Mesenchymal stem cell (in vitro differentiated cells and primary cell): ENCODE measurements at places on chromosomes 11 and 22.
A peak's percentile ranks its signal among the peaks of the same experiment; 100 is the strongest.

DNA sequence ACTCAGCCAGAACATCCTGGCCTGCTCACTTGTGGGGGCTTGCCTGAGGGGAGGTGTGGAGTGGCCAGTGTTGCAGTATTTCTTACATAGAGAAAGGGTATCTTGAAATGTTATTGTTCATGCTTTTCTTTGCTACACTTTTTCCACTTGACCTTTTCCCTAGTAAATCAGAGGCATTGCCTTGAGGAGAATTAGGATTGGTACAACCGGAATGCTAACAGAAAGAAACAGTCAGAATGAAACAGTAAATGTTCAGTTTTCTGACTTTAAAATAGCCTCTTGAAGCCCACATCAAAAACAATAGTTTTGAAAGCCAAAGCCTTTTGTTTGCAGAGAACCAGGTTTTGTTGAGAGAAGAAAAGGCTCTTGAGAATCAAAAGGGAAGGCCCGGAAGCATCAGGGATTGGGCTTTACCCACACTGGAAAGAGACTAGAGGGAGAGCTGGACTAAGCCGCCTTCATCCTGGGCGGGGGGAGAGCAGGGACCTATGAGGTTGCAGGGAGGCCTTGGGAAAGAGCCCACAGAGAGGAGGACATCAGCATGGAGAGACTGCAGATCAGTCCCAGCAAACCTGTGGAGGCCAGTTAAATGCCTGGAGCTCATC, 12.4 kb downstream of the ADM start:
- H3K4me3 ChIP-seq = no peak overlapping the region
- no peak for DNase-seq
- H3K36me3 ChIP-seq = no peaks in the 10 kb centered on the region
- peaks cover 4% of the 10 kb centered on the region for H3K4me1 ChIP-seq

- DNase-seq = no peak
- no peaks in the 10 kb centered on the region for H3K36me3 ChIP-seq
- no peaks in the 10 kb centered on the region for H3K27me3 ChIP-seq
- H3K4me3 ChIP-seq = no peak overlapping the region
Observed at GRCh38 chr11:61061081-61061826, 41.0 kb upstream of the CD5 start.

- H3K36me3 ChIP-seq = peaks cover 86% of the 10 kb centered on the region
- no peaks in the 10 kb centered on the region for H3K27me3 ChIP-seq
- H3K4me3 ChIP-seq = no peak overlapping the region
Observed at GRCh38 chr11:63910675-63911074, 6.3 kb downstream of the RCOR2 start.

- peaks cover 2% of the 10 kb centered on the region for H3K4me1 ChIP-seq
- no peak overlapping the region for H3K27ac ChIP-seq
- no peak for DNase-seq
Observed at GRCh38 chr11:131612533-131612932, 242.1 kb downstream of the NTM start.

GRCh38 chr11:109783840-109784239, 309.4 kb upstream of the ZC3H12C start:
- no peak for DNase-seq
- no peaks in the 10 kb centered on the region for H3K36me3 ChIP-seq
- no peak overlapping the region for H3K27ac ChIP-seq
- H3K4me3 ChIP-seq = no peak overlapping the region
- no peaks in the 10 kb centered on the region for H3K27me3 ChIP-seq
- H3K4me1 ChIP-seq = peaks cover 4% of the 10 kb centered on the region

- no peaks in the 10 kb centered on the region for H3K27me3 ChIP-seq
- no peak overlapping the region for H3K4me3 ChIP-seq
- no peak overlapping the region for H3K27ac ChIP-seq
- DNase-seq = no peak
Observed at GRCh38 chr11:92531065-92531739, 306.6 kb downstream of the FAT3 start.

DNA sequence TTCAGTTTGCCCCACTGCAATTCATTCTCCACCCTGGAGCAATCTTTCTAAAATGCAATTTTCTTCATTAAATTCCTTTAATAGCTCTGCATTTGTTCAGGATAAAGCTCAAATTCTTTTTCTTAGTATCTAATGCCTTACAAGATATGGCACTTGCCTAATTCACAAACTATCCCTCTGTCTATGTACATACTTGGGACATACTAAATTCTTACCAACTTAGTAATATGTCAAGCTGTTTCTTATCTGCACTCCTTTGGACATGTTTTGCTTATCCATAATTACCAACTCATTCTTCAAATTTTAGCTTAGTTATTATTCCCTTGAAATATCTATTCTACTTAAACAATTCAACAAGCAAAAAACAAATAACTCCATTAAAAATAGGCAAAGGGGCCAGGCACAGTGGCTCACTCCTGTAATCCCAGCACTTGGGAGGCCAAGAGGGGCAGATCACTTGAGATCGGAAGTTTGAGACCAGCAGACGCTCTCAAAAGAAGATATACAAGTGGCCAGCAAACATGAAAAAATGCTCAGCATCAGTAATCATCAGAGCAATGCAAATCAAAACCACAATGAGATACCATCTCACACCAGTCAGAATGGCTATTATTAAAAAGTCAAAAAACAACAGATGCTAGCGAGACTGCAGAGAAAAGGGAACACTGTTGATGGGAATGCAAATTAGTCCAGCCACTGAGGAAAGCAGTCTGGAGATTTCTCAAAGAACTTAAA, 96.9 kb downstream of the FAM76B start:
- H3K27ac ChIP-seq = no peak overlapping the region
- no peak overlapping the region for H3K4me3 ChIP-seq
- no peaks in the 10 kb centered on the region for H3K36me3 ChIP-seq

- peaks cover 6% of the 10 kb centered on the region for H3K27me3 ChIP-seq
- H3K36me3 ChIP-seq = no peaks in the 10 kb centered on the region
- H3K27ac ChIP-seq = no peak overlapping the region
Observed at GRCh38 chr11:75453916-75454655, 21.1 kb upstream of the KLHL35 start.

DNA sequence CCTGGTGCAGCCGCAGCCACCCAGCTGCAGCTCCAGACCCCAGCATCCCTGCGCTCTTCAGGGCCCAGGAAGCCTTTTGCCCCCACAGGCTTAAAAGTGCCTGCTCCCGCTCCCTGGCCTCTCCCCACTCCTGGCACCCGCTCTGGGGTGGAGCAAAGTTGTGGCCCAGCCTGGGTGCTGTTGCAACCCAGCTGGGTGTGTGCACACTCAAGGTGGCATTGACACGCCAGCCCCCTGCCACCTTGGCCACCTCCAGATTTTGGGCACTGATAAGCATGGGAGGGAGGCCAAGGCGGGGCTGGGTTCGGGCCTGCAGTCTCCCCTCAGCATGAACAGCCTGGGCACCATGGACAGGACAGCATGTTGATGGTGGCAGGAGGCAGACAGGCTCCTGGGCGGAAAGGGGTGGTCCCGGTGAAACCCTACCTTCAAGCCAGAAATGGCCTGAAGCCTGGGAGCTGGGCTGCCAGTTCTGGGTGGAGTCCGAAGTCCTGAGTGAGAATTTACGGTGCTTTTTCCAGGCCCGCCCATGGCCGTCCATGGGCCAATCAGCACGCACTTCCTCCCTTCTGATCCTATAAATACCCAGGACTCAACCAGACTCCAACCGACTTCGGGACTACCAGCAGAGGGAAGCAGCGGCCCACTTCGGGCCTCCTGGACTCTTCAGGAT, 23.6 kb upstream of the RNASEH2C start:
- peaks cover 21% of the 10 kb centered on the region for H3K27me3 ChIP-seq
- DNase-seq = peak; percentile 56
- peaks cover 2% of the 10 kb centered on the region for H3K4me1 ChIP-seq
- H3K27ac ChIP-seq = no peak overlapping the region
- H3K4me3 ChIP-seq = no peak overlapping the region

- no peak overlapping the region for H3K27ac ChIP-seq
- no peak overlapping the region for H3K4me3 ChIP-seq
- H3K4me1 ChIP-seq = peaks cover 1% of the 10 kb centered on the region
- no peaks in the 10 kb centered on the region for H3K36me3 ChIP-seq
- H3K27me3 ChIP-seq = no peaks in the 10 kb centered on the region
- DNase-seq = no peak
Observed at GRCh38 chr11:27355575-27356104, 7.4 kb downstream of the CCDC34 start.

- no peaks in the 10 kb centered on the region for H3K27me3 ChIP-seq
- no peak overlapping the region for H3K27ac ChIP-seq
- H3K4me1 ChIP-seq = peaks cover 1% of the 10 kb centered on the region
- no peak for DNase-seq
- no peak overlapping the region for H3K4me3 ChIP-seq
- peaks cover 10% of the 10 kb centered on the region for H3K36me3 ChIP-seq
Observed at GRCh38 chr22:38601221-38601764, 31.3 kb upstream of the DMC1 start.

DNA sequence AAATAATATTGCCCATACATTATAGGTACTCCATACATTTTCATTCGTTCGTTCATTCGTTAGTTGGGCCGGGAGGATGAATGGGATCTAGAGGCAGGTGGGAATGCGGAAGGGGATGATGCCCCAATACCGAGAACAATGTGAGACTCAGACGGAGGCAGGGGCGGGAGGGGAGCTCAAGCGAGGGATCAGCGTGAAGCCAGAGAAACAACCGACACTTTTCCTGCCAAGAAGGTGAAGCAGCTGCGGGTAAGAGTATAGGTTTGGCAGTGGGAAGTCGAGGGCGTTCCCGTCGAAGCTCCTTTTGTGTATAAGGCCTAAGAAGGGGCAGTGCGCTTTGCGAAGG, 1.1 kb upstream of the ARHGEF17 start:
- no peak for DNase-seq
- H3K27ac ChIP-seq = peak overlapping the region; percentile 79
- no peaks in the 10 kb centered on the region for H3K27me3 ChIP-seq
- peaks cover 19% of the 10 kb centered on the region for H3K36me3 ChIP-seq
- peak overlapping the region; percentile 4 for H3K4me3 ChIP-seq
- H3K4me1 ChIP-seq = peaks cover 31% of the 10 kb centered on the region

DNA sequence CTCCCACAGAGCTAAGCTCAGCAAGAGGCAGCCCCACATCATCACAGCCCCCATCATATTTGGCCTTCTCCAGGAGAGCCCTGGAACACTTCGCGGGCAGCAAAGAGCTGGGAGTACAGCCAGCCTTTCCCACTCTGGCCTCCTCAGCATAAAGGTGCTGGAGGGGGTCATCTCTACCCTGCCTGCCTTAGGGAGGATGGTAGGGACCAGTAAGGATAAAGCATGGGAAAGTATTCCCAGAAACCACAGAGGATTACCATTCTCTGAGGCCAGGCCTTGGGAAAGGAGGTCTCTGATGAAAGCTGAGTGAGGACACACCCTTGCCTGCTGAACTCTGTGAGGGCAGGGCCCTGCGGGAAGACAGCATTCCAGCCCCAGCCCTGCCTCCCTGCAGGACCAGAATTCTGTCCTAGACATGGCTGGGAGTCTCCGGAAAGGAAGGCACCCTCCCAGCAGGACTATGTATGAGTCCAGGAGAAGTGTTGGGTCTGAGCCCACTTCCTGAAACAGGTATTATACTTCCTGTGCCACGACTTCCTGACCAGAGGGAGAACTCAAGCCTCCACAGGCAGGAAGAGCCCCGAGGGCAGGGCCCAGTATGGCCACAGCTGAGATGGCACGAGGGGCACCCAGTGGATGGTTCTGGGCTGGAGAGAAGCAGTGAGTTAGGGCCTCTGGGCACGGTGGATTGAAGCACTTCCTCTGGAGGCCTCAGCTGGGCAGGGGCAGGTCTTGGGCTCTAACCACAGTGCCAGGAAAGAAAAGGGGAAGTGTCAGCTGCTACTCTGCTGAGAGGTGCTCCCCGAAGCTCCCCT, 12.9 kb upstream of the CASTOR1 start:
- DNase-seq = peak; percentile 88
- no peak overlapping the region for H3K4me3 ChIP-seq
- H3K27me3 ChIP-seq = no peaks in the 10 kb centered on the region
- H3K4me1 ChIP-seq = peaks cover 32% of the 10 kb centered on the region
- peak overlapping the region; percentile 26 for H3K27ac ChIP-seq

DNA sequence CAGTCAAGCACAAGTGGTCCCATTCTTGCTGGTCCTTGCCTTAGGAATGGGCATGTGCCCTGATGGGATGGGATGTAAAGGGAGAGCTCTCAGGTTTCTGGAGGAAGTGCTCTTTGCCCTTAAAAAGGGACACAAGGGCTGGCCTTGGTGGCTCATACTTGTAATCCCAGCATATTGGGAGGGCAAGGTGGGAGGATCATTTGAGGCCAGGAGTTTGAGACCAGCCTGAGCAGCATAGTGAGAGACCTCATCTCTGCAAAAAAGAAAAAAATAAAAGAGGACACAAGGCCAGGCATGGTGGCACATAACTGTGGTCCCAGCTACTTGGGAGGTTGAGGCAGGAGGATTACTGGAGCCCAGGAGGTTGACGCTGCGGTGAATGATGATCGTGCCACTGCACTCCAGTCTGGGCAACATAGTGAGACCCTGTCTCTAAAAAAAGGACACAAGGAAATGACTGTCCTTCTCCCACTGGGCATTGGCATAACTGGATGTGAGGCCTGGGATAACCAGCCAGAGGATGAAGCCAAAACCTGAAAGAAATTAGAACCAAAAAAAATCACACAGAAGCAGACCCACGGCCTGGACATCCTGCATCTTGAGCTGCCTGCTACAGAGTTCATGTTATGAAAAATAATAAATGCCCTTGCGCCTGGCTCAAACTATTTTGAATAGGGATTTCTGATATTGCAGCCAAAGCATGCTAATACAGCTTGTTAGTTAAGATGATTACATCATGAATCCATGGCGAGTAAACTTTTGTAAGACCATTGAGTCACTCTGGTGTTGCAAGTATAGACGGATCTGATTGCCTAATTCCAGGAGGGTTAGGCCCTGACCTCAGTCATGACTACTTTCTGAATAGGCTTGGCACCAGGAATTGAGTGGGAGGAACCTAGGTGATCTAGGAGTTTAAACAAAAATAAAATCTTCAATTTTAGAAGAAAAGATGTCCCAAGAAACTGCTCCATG, 12.9 kb upstream of the CRKL start:
- no peak overlapping the region for H3K4me3 ChIP-seq
- peaks cover 3% of the 10 kb centered on the region for H3K27me3 ChIP-seq
- H3K36me3 ChIP-seq = no peaks in the 10 kb centered on the region
- no peaks in the 10 kb centered on the region for H3K4me1 ChIP-seq
- no peak overlapping the region for H3K27ac ChIP-seq

- H3K36me3 ChIP-seq = peaks cover 9% of the 10 kb centered on the region
- H3K4me3 ChIP-seq = peak overlapping the region; percentile 93
- peak overlapping the region; percentile 96 for H3K27ac ChIP-seq
- no peaks in the 10 kb centered on the region for H3K27me3 ChIP-seq
- DNase-seq = peak; percentile 57
Observed at GRCh38 chr11:34915136-34916014, 804 bp downstream of the APIP start.

- H3K4me1 ChIP-seq = no peaks in the 10 kb centered on the region
- H3K4me3 ChIP-seq = no peak overlapping the region
- H3K27ac ChIP-seq = no peak overlapping the region
- peaks cover 94% of the 10 kb centered on the region for H3K27me3 ChIP-seq
Observed at GRCh38 chr11:11667056-11667455, 45.3 kb upstream of the GALNT18 start.

GRCh38 chr11:76625472-76626186, 44.9 kb downstream of the LRRC32 start:
- H3K36me3 ChIP-seq = no peaks in the 10 kb centered on the region
- H3K27ac ChIP-seq = no peak overlapping the region
- no peaks in the 10 kb centered on the region for H3K27me3 ChIP-seq
- peaks cover 3% of the 10 kb centered on the region for H3K4me1 ChIP-seq
- DNase-seq = no peak
